Activated naive CD4-positive, alpha-beta T cell treated with anti-CD3 and anti-CD28 coated beads, Interleukin-2, amount 10 ng/mL, durations not matched to agents 7 days and 5 days (primary cell): ENCODE measurements at places on chromosomes 1 and 21.
A peak's percentile ranks its signal among the peaks of the same experiment; 100 is the strongest.

- no peaks in the 10 kb centered on the region for H3K27me3 ChIP-seq
- no peaks in the 10 kb centered on the region for H3K36me3 ChIP-seq
- DNase-seq = no peak
- H3K27ac ChIP-seq = no peak overlapping the region
- H3K4me1 ChIP-seq = no peaks in the 10 kb centered on the region
- no peak overlapping the region for H3K4me3 ChIP-seq
Observed at GRCh38 chr1:17887661-17888371, 132.7 kb downstream of the ACTL8 start.

GRCh38 chr1:20147846-20148570 lies 8.9 kb downstream of the PLA2G2F start:
- DNase-seq = no peak
- no peak overlapping the region for H3K27ac ChIP-seq
- no peaks in the 10 kb centered on the region for H3K36me3 ChIP-seq
- H3K4me3 ChIP-seq = no peak overlapping the region
- peaks cover 31% of the 10 kb centered on the region for H3K27me3 ChIP-seq

GRCh38 chr1:77540501-77541161 lies 141.8 kb downstream of the ZZZ3 start:
- H3K4me1 ChIP-seq = peaks cover 6% of the 10 kb centered on the region
- H3K27me3 ChIP-seq = no peaks in the 10 kb centered on the region
- DNase-seq = no peak
- no peaks in the 10 kb centered on the region for H3K36me3 ChIP-seq

DNA sequence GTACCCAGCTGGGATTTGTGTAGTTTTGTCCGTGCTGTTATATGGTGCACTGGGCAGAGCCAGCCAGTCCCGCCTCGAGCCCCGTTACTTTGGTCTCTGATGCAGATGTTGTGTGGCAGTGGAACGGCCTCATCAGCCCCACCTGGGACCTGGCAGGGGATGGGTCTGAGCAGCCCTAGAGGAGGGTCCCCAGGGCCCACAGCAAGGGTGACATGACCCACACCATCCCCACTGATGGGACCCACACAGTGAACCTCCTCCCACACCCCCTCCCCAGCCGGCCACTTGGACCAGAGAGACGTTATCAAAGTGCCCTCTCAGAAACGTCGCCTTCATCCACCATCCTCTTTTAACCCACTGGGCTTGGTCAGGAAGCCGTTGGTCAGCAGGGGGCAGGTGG lies 42.0 kb upstream of the PCBP3 start:
- H3K27ac ChIP-seq = no peak overlapping the region
- peaks cover 5% of the 10 kb centered on the region for H3K27me3 ChIP-seq
- H3K36me3 ChIP-seq = peaks cover 4% of the 10 kb centered on the region
- no peak for DNase-seq

- H3K4me1 ChIP-seq = peaks cover 89% of the 10 kb centered on the region
- peaks cover 75% of the 10 kb centered on the region for H3K36me3 ChIP-seq
- DNase-seq = no peak
- H3K27ac ChIP-seq = peak overlapping the region; percentile 82
- no peak overlapping the region for H3K4me3 ChIP-seq
Observed at GRCh38 chr1:224378855-224379631, 22.4 kb downstream of the CNIH4 start.

DNA sequence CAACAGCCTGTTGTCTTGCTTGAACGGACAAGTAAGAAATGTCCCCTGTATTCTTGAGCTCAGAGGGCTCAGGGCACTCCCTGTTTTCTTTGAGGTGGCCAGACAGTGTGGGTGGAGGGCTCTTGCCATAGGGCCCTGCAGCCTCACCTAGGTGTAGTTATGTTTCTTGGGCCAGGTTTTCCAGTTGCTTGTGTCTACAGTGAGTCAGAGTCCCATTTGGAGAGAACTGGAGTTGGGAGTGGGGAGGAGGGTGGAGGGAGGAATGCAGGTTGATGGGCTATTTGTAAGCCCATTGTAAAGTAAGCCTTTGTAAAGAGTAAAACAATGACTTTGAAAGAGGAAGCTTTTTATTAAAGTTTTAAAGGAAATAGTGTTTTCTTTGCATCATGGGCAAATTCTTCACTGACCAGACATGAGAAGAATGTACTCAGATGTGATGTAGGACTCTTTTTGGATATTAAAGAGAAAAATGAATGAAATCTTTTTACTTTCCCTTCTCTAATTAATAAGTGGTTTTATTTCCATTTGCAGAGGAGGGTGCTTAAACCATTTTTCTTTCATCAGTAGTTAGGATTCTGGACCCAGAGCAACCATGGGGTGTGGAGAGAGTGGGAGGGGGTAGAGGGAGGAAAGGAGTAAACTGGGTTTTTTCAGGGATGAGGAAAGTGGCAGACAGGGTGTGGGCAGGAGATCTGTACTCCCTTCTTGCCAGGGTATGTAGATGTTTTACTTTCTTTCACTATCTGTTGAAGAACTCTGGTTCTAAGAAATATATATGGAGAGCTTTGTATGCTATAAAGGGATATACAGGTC lies 45.1 kb upstream of the MACF1 start:
- no peak for DNase-seq
- no peak overlapping the region for H3K4me3 ChIP-seq
- H3K4me1 ChIP-seq = peaks cover 4% of the 10 kb centered on the region
- no peak overlapping the region for H3K27ac ChIP-seq
- no peaks in the 10 kb centered on the region for H3K36me3 ChIP-seq

GRCh38 chr1:186987769-186988168 lies 159.0 kb downstream of the PLA2G4A start:
- H3K4me3 ChIP-seq = no peak overlapping the region
- H3K4me1 ChIP-seq = no peaks in the 10 kb centered on the region
- DNase-seq = no peak
- no peak overlapping the region for H3K27ac ChIP-seq

DNA sequence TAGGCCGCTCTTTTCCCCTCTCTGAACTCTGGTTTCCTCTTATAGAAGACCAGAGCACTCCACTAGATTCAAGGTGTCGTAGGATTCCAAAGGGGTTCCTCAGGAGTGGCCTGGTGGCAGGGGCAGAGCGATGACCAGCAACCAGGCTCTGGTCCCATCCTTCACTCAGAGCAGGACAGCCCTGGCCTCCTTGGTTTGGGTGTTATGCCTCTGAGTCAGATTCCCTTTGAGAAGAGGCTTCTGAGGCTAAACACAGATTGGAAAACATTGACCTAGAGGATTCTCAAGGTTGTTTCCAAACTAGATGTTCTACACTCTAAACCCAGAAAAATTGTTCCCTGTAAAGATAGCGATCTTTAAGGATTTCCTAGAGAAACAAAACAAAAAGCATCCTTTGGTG lies 49.8 kb upstream of the IKBKE start:
- DNase-seq = no peak
- H3K27me3 ChIP-seq = no peaks in the 10 kb centered on the region
- H3K36me3 ChIP-seq = peaks cover 38% of the 10 kb centered on the region
- no peak overlapping the region for H3K27ac ChIP-seq
- H3K4me1 ChIP-seq = no peaks in the 10 kb centered on the region

- peaks cover under 1% of the 10 kb centered on the region for H3K36me3 ChIP-seq
- no peaks in the 10 kb centered on the region for H3K27me3 ChIP-seq
- peaks cover 34% of the 10 kb centered on the region for H3K4me1 ChIP-seq
- no peak for DNase-seq
- H3K27ac ChIP-seq = no peak overlapping the region
- no peak overlapping the region for H3K4me3 ChIP-seq
Observed at GRCh38 chr1:58883888-58884482, 100.1 kb upstream of the JUN start.

DNA sequence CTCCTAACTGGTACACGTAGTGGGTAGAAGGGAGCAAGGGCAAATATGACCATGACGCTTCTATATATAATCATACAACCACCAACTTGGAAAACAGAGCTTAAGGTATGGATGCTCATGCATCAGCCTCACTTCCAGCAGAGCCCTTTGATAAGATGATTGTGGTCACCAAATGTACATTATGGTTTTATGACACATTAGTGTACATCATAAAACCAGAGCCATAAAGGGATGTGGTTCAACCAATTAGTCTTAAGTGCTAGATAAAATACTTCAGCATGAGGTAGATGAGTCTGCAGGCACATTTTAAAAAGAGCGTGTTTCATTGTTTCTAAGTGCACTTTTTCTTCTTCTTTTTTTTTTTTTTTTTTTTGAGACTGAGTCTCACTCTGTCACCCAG lies 43.7 kb downstream of the NIBAN1 start:
- no peaks in the 10 kb centered on the region for H3K4me1 ChIP-seq
- H3K4me3 ChIP-seq = no peak overlapping the region
- H3K27me3 ChIP-seq = no peaks in the 10 kb centered on the region

- H3K27ac ChIP-seq = no peak overlapping the region
- H3K27me3 ChIP-seq = peaks cover 9% of the 10 kb centered on the region
- no peaks in the 10 kb centered on the region for H3K36me3 ChIP-seq
- H3K4me3 ChIP-seq = no peak overlapping the region
Observed at GRCh38 chr1:3148171-3148570, 79.2 kb downstream of the PRDM16 start.

GRCh38 chr1:117060441-117061317 lies 553 bp downstream of the TTF2 start:
- H3K4me3 ChIP-seq = no peak overlapping the region
- no peak overlapping the region for H3K27ac ChIP-seq
- H3K36me3 ChIP-seq = peaks cover 30% of the 10 kb centered on the region
- H3K27me3 ChIP-seq = no peaks in the 10 kb centered on the region
- H3K4me1 ChIP-seq = peaks cover 61% of the 10 kb centered on the region

DNA sequence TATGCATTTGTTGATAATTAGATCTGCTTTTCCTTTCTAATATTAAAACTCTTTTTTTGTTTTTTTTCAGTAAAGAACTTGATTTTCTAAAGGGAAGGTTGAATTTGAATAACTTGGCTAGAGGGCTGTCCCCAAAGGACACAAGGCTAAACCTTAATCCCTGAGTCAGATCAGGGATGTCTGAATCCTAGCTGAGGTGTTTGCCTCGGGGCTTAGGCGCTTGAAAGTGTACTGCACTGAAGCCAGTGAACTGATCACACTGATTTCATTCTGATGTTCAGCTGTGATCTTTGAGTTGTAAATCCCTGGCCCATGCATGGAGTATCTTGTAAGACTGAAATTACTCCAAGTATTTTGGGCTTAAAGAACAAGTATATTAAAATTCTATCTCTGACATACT lies 42.8 kb downstream of the MTR start:
- no peak overlapping the region for H3K27ac ChIP-seq
- H3K4me1 ChIP-seq = peaks cover 4% of the 10 kb centered on the region
- H3K27me3 ChIP-seq = no peaks in the 10 kb centered on the region
- peaks cover 50% of the 10 kb centered on the region for H3K36me3 ChIP-seq

DNA sequence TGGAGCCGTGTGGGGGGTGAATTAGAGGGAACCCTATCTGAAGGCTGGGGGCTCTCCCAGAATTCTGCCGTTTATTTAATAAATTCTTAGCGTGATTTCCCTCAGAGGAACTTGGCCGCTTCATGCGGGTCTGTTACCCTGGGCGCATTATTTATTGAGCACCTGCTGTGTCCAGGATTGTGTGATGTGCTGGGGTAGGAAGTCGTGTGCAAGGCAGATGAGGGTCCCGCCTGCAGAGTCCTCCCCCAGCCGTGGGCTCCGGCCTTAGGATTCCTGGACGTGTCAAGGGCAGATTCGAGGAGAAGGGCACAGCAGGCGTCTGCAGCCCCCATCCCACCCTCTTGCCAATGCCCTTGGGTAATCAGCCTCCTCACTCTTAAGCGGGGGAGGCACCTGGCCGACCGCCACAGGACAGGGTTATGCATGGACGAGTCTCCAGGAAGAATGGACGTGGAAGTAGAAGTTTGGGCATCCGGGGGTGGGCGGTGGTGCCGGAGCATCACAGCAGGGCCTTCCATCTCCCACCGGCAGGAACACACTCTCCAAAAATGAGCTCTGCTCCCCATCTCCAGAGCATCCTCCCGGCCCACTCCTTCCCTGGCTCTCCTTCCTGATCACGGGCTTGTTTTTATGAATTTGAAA lies 233.3 kb upstream of the C1orf174 start:
- no peaks in the 10 kb centered on the region for H3K36me3 ChIP-seq
- no peak overlapping the region for H3K27ac ChIP-seq
- no peak overlapping the region for H3K4me3 ChIP-seq
- H3K27me3 ChIP-seq = peaks cover 7% of the 10 kb centered on the region

DNA sequence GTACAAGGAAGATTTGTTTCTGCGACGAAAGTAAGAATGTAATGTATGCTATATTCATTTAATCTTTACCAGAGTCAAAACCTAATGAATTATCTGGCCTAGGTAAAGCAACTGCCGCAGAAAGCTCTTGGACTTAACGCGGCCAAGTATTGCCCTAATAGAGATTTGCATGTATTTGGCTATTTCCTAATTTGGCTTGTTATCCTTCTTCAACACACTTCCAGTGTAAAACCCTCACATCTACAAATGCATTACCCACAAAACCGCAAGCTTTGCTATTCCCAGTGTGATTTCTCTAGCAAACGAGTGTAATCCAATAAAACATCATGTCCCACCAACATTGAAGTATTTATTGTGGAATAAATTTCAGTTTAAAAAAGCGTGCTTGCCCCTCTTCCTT lies 123.8 kb upstream of the LMO4 start:
- H3K36me3 ChIP-seq = no peaks in the 10 kb centered on the region
- H3K27me3 ChIP-seq = peaks cover 25% of the 10 kb centered on the region
- DNase-seq = no peak
- H3K4me3 ChIP-seq = no peak overlapping the region

GRCh38 chr1:167542109-167543032 lies 11.2 kb downstream of the CREG1 start:
- H3K4me3 ChIP-seq = no peak overlapping the region
- H3K4me1 ChIP-seq = peaks cover 51% of the 10 kb centered on the region
- H3K27me3 ChIP-seq = no peaks in the 10 kb centered on the region
- peak overlapping the region; percentile 2 for H3K27ac ChIP-seq
- no peak for DNase-seq

- no peak overlapping the region for H3K27ac ChIP-seq
- DNase-seq = no peak
- no peaks in the 10 kb centered on the region for H3K36me3 ChIP-seq
- no peak overlapping the region for H3K4me3 ChIP-seq
- peaks cover 13% of the 10 kb centered on the region for H3K27me3 ChIP-seq
Observed at GRCh38 chr1:202063093-202063492, 52.7 kb downstream of the ELF3 start.

GRCh38 chr1:54335755-54336108 lies 70.5 kb downstream of the SSBP3 start:
- peaks cover 17% of the 10 kb centered on the region for H3K36me3 ChIP-seq
- H3K4me3 ChIP-seq = no peak overlapping the region
- no peak overlapping the region for H3K27ac ChIP-seq
- H3K4me1 ChIP-seq = peaks cover 21% of the 10 kb centered on the region
- H3K27me3 ChIP-seq = no peaks in the 10 kb centered on the region

- H3K4me1 ChIP-seq = peaks cover 69% of the 10 kb centered on the region
- no peaks in the 10 kb centered on the region for H3K27me3 ChIP-seq
- no peak for DNase-seq
- H3K27ac ChIP-seq = peak overlapping the region; percentile 88
Observed at GRCh38 chr1:40064797-40065499, 24.4 kb downstream of the CAP1 start.
